ENCODE measurements at places on chromosomes 1 and 21.
A peak's percentile ranks its signal among the peaks of the same experiment; 100 is the strongest.

DNA sequence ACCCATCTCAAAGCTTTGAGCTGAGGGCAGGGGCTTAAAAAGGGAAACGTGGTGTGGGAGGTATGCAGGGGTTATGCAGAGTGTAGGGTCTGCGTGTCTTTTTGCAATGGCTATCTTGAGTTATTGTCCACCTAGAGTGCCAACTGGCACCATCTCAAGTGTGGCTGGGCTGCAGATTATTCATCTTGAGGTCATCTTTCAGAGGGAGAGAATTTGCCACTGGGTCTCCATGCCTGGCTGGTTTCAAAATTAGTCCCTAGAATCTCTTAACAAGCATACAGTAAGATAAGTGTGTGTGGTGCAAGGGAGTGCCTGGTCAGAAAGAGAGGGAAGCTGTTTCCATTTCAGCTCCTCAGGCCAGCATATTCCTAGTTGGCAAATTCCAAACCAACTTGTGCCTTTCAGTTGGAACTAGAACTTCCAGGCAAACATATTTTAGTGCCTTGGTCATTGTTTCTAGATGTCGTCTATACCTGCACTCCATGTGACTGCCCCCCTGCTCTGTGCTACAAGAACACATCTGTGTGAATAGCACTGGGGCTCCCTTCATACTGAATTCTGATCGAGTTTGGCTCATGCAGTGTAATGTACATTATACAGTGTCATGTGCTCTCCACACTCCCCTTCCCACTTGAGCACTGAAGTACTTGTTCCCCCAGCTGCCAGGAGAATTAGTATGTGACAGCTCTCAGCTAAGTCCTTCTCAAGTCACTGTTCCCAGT, 5.0 kb upstream of the OR2T8 start:
- DNase-seq: no peak

GRCh38 chr21:35044770-35045541, 4.1 kb downstream of the RUNX1 start:
- no peak for DNase-seq

DNA sequence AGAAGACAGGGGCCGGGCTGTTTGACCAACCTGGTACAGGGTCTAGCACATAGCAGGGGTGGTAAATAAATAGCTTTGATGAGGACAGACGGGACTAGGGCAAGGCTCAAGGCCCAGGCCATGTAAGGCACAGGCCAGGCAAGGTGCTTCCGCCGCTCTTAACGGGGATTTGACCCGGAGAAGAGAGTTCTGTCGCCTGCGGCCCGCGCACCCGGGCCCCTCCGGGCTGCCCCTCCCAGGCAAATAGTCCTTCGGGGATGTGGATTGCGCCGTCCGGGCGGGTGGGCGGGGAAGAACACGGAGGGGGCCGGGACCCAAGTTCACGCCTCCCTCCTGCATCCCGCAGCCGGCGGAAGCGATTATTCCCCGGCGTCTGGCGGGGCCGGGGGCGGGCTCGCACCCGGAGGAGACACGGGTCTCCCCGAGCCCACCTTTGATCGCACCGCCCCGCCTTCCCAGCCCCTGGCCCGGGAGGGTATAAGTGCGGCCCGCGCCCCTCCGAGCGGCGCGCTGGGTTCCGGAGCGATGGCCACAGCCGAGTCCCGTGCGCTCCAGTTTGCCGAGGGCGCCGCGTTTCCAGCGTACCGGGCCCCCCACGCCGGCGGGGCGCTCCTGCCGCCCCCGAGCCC, at the start of gene MIXL1:
MIXL1 (plus strand) TSS at position 508 of the 629 bp plus-strand sequence; CDS start at position 526, 18 bp downstream.
- DNase-seq: no peak

DNA sequence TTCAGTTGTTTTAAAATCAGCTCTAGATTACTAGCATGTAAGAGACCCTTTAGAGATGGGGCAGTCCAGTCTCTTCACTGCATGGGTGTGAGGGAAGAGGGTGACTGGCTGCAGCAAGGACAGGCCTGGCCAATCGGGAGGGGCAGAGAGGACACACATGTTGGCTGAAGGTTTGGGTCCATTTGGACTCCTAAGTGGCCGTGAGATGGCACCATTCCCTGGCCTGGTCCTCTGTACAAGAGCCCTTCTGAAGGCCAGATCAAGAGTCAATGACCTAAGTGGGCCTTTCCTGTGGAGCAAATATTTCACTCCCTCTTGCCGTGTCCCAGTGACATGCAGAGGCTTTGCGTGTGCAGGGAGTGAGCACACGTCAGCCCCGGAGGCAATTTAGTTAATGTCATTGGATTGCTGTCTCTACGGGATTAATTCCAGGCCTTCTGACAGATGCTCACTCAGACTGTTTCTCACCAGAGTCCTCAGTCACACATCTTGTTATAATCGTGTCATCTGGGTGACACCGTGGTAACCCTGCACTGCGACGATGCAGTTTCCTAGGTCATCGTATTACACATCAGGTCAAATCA, 613.0 kb downstream of the NPHP4 start:
- no peak for DNase-seq

- DNase-seq: no peak
These were observed 17.0 kb upstream of the KCNA10 start for GRCh38 chr1:110535985-110536384.

GRCh38 chr21:32543975-32544374, 41.3 kb downstream of the TCP10L start:
- no peak for DNase-seq

DNA sequence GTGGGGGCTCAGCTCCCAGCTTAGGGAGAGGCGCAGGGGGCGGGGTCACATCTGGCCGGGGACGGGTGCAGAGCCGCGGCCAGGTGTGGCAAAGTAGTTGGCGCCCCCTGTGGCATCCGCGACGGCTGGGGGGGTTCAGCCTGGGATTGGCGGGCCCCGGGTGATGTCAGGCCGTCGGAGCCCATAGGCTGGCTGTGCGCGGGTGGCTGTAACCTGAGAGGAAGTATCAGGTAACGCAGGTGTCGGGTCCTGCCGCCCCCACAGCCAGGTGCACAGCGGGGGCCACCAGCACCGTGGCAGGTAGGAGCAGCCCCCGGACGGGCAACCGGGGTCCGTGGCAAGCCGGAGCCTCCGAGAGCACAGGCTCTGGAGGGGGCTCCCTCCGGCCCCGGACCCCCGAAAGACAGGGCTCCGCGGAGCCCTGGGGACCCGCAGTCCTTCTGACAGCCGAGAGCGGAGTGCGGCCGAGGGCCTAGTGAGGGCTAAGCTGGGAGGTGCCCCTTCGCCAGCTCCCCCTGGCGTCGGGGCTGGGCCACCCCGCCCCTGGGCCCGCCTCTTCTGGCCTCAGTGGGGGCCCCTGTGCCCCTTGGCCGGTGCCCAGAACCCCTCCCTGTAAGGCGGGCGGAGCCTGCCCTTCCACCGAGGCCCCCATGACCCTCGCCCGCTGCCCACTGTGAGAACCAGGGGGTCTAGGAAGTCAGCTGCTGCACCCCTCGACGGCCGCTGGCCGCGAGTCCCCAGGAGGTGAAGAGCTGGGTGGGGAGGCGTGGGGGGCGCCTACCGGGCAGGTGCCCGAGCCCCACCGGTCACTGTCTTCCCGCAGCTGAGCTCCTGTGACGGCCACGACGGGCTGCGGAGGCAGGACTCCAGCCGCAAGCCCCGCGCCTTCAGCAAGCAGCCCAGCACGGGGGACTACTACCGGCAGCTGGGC, 17.9 kb downstream of the TNFRSF25 start:
- no peak for DNase-seq

GRCh38 chr1:58528518-58528917, 18.0 kb downstream of the OMA1 start:
- DNase-seq: no peak

GRCh38 chr21:26679284-26679683, 106.2 kb upstream of the CYYR1 start:
- no peak for DNase-seq

- no peak for DNase-seq
These were observed 53.1 kb upstream of the CYP2J2 start for GRCh38 chr1:59979666-59980065.

- no peak for DNase-seq
These were observed 100.8 kb upstream of the C1orf174 start for GRCh38 chr1:4000811-4001251.

- DNase-seq: no peak
These were observed 9.8 kb upstream of the OR2T1 start for GRCh38 chr1:248393050-248393449.

DNA sequence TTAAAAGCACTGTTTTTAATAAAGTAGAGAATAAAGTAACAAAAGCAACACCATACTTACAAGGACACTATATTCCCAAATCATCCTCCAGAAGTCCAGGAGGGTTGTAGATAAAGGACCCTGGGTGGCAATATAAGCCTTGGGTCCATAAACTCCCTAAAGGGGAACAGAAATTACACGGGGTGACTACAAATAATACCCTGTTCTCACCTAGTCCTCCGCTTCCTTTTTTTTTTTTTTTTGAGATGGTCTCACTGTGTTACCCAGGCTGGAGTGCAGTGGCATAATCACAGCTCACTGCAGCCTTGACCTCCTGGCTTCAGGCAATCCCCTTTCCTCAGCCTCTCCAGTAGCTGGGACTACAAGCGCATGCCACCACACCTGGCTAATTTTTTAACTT, 13.1 kb downstream of the PTPN22 start:
- DNase-seq: no peak

- DNase-seq: no peak
These were observed 30.3 kb downstream of the UBR4 start for GRCh38 chr1:19179597-19180264.

- no peak for DNase-seq
These were observed 8.4 kb downstream of the ENO1 start for GRCh38 chr1:8870103-8870502.

DNA sequence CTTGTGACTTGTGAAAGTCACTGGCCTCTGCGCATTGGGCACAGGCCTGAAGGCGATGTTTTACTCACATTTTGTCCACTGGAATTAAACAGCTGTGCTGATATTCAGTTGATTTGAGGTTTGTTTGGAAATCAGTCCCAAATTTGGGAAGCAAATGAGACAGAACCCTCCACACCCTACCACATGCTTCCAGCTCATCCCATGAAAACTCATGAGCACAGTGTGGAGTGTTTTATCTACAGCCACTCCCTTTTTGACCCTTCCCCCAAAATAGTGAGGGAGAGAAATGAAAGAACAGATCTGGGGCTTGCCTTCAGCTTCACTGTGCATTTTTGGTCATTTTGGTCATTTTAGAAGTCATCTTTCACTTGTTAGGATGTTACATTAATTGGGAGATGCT, 101.3 kb downstream of the CAMTA1 start:
- no peak for DNase-seq

- DNase-seq: peak; percentile 3
These were observed 36.0 kb upstream of the COL6A2 start for GRCh38 chr21:46061950-46062349.

GRCh38 chr1:9573723-9574122, 15.0 kb upstream of the TMEM201 start:
- DNase-seq: no peak

DNA sequence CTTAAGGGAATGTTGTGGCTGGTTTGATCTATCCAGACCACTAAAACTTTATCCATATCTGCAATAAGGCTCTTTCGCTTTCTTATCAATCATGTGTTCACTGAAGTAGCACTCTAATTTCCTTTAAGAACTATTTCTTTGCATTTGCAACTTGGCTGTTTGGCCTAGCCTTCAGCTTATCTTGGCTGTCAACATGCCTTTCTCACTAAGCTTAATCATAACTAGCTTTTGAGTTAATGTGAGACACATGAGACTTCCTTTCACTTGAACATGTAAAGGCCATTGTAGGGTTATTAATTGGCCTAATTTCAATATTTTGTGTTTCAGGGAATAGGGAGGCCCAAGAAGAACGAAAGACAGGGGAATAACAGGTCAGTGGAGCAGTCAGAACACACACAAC, 124.7 kb downstream of the TNFSF18 start:
- DNase-seq: no peak

DNA sequence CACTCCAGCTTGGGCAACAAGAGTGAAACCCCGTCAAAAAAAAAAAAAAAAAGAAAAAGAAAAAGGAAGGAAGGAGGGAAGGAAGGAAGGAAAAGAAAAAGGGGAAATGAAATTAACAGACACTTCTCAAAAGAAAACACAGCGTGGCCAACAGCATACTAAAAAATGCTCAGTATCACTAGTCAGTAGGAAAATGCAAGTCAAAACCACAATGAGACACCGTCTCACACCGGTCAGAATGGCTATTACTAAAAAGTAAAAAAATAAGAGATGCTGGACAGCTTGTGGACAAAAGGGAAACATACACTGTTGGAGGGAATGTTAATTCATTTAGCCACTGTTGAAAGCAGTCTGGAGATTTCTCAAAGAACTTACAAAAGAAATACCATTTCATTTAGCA, 369.5 kb upstream of the BRINP3 start:
- DNase-seq: no peak

- no peak for DNase-seq
These were observed 51.2 kb downstream of the BEND5 start for GRCh38 chr1:48725341-48726046.

- DNase-seq: no peak
These were observed 30.4 kb upstream of the CNTN2 start for GRCh38 chr1:205012391-205013140.

DNA sequence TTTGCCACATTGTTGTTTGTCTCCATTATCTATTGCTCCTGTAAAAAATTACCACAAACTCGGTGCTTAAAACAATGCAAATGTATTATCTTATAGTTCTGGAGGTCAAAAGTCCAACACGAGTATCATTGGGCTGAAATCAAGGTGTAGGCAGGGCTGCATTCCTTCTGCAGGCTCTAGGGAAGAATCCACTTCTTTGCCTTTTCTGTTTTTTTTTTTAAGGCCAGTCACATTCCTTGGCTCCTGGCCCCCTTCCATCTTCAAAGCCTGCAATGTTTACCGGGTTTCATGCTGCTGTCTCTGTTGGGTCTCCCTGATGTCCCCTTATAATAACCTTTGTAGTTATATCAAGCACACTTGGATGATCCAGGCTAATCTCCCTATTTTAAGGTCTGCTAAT, 212.7 kb downstream of the PTBP2 start:
- no peak for DNase-seq

DNA sequence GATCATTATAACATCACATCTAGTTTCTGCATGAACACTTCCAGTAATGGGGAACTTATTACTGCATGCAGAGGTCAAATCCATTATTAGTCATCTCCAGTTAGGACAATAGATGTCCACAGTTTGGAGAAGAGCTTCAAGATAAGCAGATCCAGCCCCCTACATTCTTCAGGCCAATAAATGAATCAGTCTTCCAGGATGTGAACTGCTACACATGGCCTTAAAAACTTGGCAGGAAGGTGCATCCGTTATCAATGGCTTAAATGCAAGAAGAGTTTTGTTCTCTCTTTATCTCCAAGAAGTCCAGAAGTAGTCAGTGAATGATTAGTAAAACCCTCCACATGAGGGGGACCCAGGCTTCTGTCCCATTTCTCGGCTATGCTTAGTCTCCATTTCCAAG, 70.8 kb downstream of the DMRTA2 start:
- DNase-seq: no peak

- DNase-seq: no peak
These were observed 125.3 kb upstream of the CACYBP start for GRCh38 chr1:174874331-174875053.

DNA sequence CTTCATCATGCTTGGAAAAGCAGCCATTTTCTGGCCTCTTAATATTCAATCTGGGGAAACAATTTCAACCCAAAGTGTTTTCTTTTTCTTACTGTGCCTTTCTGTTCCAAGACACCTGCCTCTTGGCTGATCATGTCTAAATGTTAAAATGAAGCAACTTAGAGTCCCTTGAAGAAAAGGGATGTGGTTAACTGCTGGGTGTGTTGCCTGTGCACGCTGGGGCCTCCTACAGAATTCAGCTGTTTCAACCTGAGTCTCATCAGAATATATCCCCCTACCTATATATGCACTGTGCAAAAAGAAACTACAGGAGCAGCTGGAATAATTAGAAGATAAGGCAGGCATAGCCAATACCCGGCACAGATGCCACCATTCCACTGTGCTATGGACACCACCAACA, 222.0 kb downstream of the OMA1 start:
- no peak for DNase-seq

- no peak for DNase-seq
These were observed 2.7 kb downstream of the PDE9A start for GRCh38 chr21:42655796-42656770.

All from mesothelial cell of epicardium (in vitro differentiated cells).